Inflammatory macrophage treated with lipopolysaccharide for 4 hours (primary cell): ENCODE measurements at places on chromosomes 16 and 17.

GRCh38 chr16:80347900-80348299 lies 192.9 kb upstream of the DYNLRB2 start:
- no peak for DNase-seq

DNA sequence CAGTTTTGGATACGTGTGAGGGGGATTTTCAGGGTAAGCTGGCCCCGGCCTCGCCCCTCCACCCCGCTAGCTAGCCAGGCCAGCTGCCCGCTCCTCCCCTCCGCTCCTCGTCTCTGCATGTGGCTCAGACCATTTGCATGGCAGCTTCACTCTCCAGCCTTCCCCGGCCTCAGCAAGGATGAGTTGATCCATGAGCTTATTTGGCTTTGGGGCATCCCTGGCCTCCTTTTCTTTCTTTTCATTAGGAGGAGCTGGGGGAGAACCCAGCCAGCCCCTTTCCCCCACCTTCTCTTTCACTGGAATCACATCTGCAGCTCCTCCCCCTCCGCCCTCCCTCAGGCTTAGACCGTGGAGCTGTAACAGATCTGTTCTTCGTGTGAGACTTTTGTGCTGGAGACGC lies 30.7 kb downstream of the ELAC2 start:
- DNase-seq = no peak

- peak; percentile 65 for DNase-seq
Measured at GRCh38 chr16:85395207-85395912, 217.8 kb upstream of the GSE1 start.

- no peak for DNase-seq
Measured at GRCh38 chr17:79987187-79987934, 48.3 kb downstream of the TBC1D16 start.
